ENCODE measurements at places on chromosomes 5 and 9. TPM values are rescaled to one million over a fixed set of nuclear protein-coding genes. Genes with fewer than 3 reads are reported as not detected.

DNA sequence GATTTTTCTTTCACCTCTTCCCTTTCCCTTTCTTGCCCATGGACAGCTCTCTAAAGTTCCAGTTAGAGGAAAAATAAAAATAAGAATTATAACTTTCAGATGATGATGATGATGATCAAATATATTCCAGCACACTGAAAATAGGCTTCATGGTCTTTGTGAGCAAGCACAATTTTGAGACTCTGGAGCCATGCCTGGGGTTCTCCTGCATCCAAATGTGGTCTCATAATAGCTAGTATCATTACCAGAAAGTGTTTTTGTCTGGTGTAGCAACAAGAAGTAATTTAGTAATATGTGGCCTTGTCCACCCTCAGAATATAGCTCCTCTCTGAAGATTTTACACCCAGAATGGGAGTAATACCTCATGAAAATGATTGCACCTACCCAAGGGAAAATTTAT lies 150.4 kb downstream of the SNCAIP start:
- DNase-seq, result no peak

- no peak for DNase-seq
Measured at GRCh38 chr9:110916403-110916802, 121.9 kb downstream of the LPAR1 start.

Gene DOCK8
- 0.37 TPM for total RNA-seq

GRCh38 chr5:105903069-105903468 lies 1767.7 kb downstream of the EFNA5 start:
- no peak for DNase-seq

Gene SHOC1
- total RNA-seq, result 1.1 TPM
